ENCODE measurements at places on chromosomes 1 and 21.
A peak's percentile ranks its signal among the peaks of the same experiment; 100 is the strongest.

DNA sequence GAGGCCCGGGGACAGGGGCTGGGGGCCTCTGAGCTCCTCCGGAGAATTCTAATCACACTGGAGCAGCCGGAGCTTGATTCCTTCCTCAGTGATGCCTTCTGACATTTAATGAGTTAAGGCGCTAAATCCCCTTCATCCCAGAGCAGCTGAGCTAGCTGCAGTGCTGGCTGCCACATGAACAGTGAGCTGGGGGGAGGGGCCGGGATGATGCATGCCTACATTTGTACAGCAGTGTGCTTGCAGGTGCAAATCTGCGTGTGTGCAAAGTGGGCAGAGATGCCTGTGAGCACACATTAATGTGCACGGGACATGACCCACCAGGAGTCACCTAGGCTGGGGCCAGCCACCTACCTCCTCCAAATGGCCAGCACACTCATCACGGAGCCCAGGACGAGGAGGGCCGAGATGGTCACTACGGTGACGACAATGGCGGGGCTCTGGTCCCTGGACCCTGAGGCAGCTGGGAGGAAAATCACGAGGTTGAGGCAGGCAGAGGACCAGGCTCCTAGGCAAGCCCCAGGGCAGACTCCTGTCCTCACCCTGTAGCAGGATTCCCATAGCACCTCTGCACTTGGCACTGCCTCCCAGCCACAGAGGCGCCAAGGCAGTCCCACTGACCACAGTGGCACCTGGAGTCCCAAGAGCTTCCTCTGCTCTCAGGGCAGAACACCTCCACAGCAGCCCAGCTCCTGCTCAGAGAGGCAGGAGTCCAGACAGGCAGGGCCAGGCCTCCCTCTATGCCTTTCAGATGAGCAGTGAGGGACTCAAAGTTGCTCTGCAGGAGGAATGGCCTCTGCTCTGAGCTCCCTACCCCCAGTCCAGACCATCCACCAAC, 34.7 kb downstream of the CDCA8 start:
- no peak for DNase-seq

GRCh38 chr21:34526618-34527290, 14.7 kb upstream of the KCNE1 start:
- DNase-seq: no peak

GRCh38 chr1:150249936-150250335, 7.6 kb upstream of the CA14 start:
- no peak for DNase-seq

DNA sequence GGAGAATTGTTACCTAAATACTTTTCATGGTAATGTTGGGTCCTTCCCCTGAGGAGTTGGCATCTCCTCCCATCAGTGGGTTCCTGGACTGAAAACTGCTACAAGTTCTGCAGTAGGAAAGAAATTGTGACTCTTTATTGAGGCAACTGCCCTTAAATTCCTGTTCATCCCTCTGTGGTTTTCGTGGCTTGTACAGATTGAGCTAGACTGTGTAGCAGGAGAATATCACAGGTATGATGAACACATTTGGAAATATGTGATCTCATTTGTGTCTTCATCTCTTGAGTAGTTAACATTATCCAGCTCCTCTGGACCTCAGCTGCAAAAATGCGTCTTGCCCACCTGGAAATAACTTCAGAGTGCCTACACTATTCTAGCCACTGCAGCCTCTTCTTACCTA, 390.6 kb downstream of the PTPRC start:
- DNase-seq: no peak

DNA sequence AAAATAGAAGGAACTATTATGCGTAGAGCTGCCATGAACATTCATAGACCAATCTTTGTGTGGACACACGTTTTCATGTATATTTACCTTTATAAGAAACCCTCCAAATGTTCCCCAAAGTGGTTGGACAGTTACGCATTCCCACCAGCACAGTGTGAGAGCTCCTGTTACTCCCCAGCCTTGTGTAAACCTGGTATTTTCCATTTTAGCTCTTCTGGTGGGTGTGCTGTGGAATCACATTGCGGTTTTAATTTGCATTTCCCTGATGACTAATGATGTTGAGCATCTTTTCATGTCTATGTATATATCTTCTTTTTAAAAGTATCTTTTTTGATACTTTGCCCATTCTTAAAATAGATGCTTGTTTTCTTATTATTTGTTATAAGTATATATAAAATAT, 3.2 kb upstream of the UBASH3A start:
- DNase-seq: no peak

- no peak for DNase-seq
Observed at GRCh38 chr1:92848201-92848600, 16.4 kb downstream of the RPL5 start.

DNA sequence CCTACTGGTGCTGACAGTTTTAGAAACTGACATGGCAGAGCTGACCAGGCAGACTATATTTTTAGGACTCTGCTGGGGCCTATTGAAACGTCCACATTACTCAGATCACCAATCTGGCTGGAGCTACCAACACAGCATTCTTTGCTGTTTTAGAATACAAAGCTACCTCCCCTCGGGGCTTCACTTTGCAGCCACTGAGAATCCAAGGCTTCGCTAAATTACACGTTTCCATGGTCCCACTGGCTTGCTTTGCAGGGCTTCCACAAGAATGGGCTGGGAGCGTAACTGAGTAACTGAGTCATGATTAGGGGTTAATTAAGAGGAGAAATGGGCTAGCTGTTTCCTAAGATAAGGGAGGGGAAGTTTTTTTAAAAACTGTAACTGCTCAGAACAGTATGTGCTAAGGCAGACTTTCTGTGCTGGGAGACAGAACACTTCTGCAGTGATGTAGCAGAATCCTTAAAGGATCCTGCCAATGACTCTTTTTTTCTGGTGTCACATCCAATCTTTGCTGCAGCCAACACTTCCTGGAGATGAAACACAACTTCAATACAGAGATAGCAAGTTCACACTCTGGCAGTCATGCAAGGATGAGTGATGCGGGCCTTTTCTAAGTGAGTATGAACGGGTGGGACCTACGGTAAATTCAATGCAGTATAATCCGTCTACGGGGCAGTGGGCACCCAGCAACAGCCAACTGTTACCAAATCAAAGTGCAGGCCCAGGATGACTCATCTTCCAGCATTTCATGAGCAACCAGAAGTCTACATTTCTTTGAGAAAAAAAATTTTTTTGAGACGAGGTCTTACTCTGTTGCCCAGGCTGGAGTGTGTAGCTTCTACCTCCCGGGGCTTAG, 21.5 kb downstream of the NDUFS5 start:
- no peak for DNase-seq

DNA sequence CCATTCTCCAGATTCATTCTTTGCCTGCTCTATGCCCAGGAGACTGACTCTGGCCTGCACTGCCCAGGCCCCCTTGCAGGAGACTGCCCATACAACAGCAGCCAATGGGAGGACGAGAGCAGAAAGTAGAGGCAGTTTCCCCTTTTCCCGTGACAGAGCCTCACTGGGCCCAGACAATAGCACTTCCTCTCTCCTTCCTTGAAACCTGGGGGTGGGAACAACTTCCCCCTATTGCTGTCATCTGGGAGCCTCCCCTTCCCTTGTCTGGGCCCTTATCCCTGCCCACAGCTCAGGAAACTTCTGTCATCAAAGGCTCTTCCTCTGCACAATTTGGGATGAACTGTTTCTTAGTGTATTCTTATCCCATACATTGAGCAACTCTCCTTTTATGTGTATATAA, 60.8 kb upstream of the KCNJ15 start:
- no peak for DNase-seq

- peak; percentile 27 for DNase-seq
Observed at GRCh38 chr1:211326528-211327345, at the start of gene TRAF5. TSS of gene TRAF5 (plus strand) at chr1:211326833. CDS start at chr1:211353240, 26,407 bp downstream.

- no peak for DNase-seq
Observed at GRCh38 chr1:29711582-29712283, 475.4 kb downstream of the PTPRU start.

- no peak for DNase-seq
Observed at GRCh38 chr21:26082549-26082948, 88.0 kb downstream of the APP start.

- DNase-seq: no peak
Observed at GRCh38 chr1:79695138-79695537, 688.6 kb upstream of the ADGRL4 start.

GRCh38 chr1:216820345-216820744, 97.1 kb upstream of the ESRRG start:
- DNase-seq: no peak

GRCh38 chr1:111801071-111801850, 45.6 kb downstream of the DDX20 start:
- no peak for DNase-seq

- no peak for DNase-seq
Observed at GRCh38 chr21:37849506-37850102, 66.7 kb downstream of the KCNJ6 start.

DNA sequence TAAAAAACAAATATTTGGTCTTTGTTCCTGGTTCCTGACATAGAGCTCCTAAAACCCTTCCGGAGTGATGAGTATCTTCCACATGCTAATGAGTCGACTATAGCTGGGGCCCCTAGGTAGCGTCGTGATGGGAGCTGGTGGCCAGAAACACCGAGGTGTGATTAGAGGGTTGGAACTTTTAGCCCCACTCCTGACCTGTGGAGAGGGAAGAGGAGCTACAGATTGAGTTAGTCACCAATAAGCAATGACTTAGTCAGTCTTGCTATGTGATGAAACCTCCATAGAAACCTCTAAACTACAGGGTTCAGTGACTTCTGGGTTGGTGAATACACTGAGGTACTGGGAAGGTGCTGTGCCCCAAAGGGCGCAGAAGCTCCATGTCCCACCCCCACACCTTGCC, 30.1 kb upstream of the PLD5 start:
- no peak for DNase-seq

DNA sequence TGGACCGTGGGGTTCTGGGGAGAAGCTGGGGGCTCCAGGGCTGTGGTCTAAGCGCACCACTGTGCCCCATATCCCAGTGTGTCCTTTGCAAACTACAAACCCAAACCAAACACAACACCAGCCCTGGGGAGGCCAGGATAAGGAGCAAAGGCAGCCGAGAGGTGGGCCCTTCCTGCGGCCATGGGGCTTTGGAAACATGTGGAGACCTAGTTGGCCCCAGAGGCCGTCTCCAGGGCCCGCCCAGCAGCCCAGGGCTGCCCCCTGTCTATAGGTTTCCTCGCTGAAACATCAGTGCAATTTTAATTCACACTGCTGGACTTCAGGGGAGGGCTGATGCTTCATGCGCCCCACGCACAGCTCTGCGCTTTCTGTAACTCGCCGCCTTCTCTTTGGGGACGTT, 61.3 kb downstream of the PRDM16 start:
- DNase-seq: no peak

- no peak for DNase-seq
Observed at GRCh38 chr1:194658090-194658439, 1471.7 kb upstream of the B3GALT2 start.

All from effector memory CD4-positive, alpha-beta T cell (primary cell).